ENCODE measurements at places on chromosomes 6 and 20.

GRCh38 chr20:51340451-51340840 is 202.1 kb downstream of the NFATC2 start:
- DNase-seq, result no peak

DNA sequence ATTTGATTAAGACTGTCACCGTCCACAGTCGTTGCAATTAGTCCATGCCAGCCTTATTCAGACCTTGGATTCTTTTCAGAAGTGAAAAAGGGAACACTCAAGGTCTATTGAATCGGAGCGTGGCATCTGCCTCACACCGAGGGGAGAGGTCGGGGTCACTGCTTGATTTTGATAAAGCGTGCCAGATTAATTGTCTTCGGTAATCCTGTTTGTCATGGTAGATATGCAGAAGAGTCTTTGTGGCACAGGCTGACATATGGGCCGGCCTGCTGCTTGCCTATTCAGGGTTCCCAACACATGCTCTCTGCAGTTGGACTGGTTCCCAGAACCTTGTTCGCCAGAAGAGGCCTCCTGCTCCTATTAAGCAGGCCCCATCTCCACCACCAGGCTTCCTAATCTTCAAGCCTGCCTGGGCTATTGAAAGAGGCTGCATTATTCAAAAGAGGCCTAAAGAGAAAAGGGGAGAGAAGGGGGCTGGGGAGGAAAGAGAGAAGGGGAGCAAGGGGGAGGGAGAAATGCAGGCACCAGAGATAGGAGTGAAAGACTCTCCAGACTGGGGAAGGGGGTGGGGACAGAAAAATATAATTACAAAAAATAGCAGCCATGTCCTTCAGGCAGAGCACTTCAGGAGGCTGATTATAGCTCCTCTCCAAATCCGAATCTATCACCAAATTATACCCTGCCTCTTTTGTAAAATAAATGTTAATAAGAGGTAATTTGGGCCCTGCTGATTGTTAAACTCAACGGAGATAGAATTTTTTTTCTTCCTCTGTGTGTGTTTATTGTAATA is 611.3 kb downstream of the HDGFL1 start:
- peak; percentile 13 for DNase-seq

- DNase-seq, result no peak
These were observed 48.0 kb upstream of the STK35 start for GRCh38 chr20:2053615-2054014.

DNA sequence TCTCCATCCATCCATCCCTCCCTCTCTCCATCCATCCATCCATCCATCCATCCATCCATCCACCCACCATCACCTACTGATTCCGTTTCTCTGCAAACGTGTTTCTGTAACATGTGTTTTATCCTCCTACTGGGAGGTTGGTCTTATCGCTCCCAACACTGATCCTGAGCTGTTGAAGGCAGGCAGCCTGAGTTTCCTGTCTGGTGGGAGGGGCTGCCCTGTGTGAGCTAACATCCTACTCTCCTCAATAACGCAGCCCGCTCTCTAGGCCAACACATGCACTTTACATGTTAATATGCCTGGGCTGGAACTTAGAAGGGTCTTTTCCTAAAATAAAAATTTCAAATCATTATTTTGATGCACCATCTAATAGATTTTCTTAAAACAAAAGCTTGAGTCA is 126.5 kb downstream of the WDR27 start:
- DNase-seq, result no peak

GRCh38 chr6:25156123-25156522 is 123.1 kb upstream of the CARMIL1 start:
- DNase-seq, result no peak

- DNase-seq, result no peak
These were observed 35.3 kb upstream of the APCDD1L start for GRCh38 chr20:58550275-58551059.

- DNase-seq, result no peak
These were observed 32.0 kb upstream of the TFAP2D start for GRCh38 chr6:50681213-50681824.

GRCh38 chr6:132404736-132405135 is 3.5 kb upstream of the MOXD1 start:
- no peak for DNase-seq

- peak; percentile 29 for DNase-seq
These were observed 220.8 kb downstream of the TRDN start for GRCh38 chr6:123415844-123416468.

GRCh38 chr20:10129749-10130148 is 88.9 kb upstream of the SNAP25 start:
- no peak for DNase-seq

DNA sequence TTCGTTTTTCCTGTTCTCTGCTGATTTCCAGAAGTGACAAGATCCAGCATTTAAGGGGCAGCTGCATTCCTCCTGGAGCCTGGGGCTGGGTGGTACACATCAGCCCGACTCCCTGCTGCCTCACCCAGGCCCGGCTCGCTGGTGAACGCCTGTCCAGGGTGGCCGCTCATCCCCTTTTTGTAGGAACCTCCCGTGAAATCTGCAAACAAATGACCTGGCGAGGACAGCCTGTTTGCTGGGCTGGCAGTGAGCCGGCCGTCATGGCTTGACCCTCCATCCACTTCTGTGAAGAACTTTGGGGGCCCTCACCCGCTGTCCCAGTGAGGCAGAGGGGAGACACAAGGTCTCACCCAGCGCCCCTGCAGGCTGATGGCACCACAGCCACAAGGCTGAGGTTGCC is 39.0 kb downstream of the PYGB start:
- DNase-seq, result no peak

- DNase-seq, result no peak
These were observed 20.8 kb downstream of the ZDHHC14 start for GRCh38 chr6:157401734-157402338.

- no peak for DNase-seq
These were observed 109.9 kb upstream of the THBS2 start for GRCh38 chr6:169363590-169363989.

- DNase-seq, result no peak
These were observed 106.8 kb upstream of the DOK5 start for GRCh38 chr20:54368570-54368969.

DNA sequence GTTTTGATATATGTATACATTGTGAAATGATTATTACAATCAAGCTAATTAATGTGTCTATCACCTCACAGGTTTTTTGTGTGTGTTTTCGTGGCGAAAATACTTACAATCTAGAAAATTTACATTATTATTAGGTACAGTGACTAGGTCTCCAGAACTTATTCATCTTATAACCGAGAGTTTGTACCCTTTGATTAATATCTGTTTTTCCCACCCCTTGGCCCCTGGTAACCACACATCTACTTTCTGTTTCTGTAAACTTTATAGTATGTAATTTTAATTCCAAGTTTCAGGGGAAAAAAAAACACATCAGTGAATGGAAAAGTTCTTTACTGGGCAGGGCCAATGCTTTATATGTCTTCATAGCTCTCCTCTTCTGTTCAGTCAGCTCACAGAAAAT is 131.4 kb downstream of the LMBRD1 start:
- no peak for DNase-seq

All from foreskin keratinocyte (primary cell).